GM23338 (cell line): ENCODE measurements at places on chromosomes 1 and 21. TPM values are rescaled to one million over a fixed set of nuclear protein-coding genes. Genes with fewer than 3 reads are reported as not detected.

DNA sequence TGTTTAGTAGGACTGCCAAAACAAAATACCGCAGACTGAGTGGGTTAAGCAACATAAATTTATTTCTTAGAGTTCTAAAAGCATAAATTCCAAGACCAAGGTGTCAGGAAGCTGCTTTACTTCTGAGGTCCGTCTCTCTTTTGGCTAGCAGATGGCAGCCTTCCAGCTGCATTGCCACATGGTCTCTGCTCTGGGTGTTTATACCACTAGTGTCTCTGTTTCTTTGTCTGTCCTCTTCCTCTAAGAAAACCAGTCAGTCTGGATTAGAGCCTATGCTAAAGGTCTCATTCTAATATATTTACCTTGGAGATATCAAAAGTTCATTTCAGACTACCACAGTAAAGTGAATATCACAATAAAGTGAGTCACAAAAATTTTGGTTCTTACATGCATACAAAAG lies 519.8 kb downstream of the COL11A1 start:
- no peak overlapping the region for H3K4me3 ChIP-seq
- no peak overlapping the region for H3K27ac ChIP-seq
- no peaks in the 10 kb centered on the region for H3K4me1 ChIP-seq
- no peak for DNase-seq

DNA sequence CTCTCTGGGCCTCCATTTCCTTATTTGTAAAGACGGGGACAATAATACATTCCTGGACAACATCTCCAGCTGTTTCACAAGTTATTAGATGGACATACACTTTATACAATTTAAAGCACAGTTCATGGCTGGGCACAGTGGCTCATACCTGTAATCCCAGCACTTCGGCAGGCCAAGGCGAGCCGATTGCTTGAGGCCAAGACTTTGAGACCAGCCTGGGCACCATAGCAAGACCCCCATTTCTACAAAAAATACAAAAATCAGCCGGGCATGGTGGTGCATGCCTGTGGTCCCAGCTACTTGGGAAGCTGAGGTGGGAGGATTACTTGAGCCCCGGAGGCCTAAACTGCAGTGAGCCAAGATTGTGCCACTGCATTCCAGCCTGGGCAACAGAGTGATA lies 34.1 kb downstream of the IGSF21 start:
- no peak for DNase-seq
- H3K4me3 ChIP-seq: no peak overlapping the region
- no peak overlapping the region for H3K27ac ChIP-seq
- peaks cover 9% of the 10 kb centered on the region for H3K4me1 ChIP-seq
- no peaks in the 10 kb centered on the region for H3K27me3 ChIP-seq

GRCh38 chr21:42195378-42196031 lies 23.4 kb upstream of the ABCG1 start:
- no peak for DNase-seq
- no peak overlapping the region for H3K27ac ChIP-seq
- H3K4me3 ChIP-seq: no peak overlapping the region
- H3K36me3 ChIP-seq: no peaks in the 10 kb centered on the region
- no peaks in the 10 kb centered on the region for H3K4me1 ChIP-seq

DNA sequence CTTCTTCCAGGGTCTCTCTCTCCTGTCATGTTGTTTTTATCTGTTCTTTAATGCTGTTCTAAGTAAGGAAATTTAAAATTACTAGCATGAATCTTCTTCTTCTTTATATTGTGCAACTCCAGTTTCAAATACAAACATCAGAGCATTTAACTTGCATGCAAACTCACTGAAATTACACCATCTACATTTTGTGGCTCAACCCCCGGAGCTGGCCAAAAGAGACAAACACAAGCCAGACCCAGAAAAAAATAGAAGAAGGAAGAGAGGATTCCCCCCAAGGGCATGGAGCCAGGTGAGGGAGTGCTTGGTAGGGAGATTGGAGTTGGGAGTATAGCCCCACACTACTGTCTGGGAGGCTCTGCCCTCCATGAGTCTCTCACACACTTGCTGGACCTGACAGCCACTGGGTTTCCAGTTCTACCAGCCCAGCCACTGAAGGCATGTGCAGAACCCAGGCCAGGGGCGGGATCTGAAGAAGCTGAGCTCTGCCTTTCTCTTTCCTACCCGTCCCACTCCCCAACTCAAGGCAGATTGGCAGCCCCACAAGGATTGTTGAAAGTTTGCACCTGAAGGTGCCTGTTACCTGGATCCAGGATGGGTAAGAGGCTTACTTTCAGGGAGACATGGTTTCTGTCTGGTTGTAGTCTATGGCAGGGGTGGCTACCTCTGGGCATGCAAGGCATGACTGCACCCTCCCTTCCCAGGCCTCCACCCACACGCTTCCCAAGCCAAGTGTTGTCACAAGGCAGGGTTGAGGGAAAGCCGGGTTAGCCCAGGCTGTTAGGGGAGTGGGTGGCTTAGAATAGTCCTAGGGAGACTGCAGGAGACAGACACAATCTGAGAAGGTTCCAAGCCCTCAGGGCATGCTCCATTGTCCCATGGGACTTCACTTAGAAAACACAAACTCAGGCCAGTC lies 297.2 kb downstream of the TGFB2 start:
- no peak for DNase-seq
- no peak overlapping the region for H3K4me3 ChIP-seq
- no peak overlapping the region for H3K27ac ChIP-seq
- H3K27me3 ChIP-seq: no peaks in the 10 kb centered on the region
- H3K36me3 ChIP-seq: no peaks in the 10 kb centered on the region

GRCh38 chr21:25997788-25998611 lies 172.6 kb downstream of the APP start:
- no peaks in the 10 kb centered on the region for H3K27me3 ChIP-seq
- H3K4me3 ChIP-seq: peak overlapping the region; percentile 3; the same call in 1 of the 2 replicates
- H3K27ac ChIP-seq: peak overlapping the region; percentile 85
- DNase-seq: peak; percentile 97
- H3K4me1 ChIP-seq: peaks cover 49% of the 10 kb centered on the region

GRCh38 chr21:45449658-45450422 lies 44.9 kb downstream of the COL18A1 start:
- no peak overlapping the region for H3K4me3 ChIP-seq
- peak overlapping the region; percentile 32; the same call in 1 of the 2 replicates for H3K27ac ChIP-seq
- no peak for DNase-seq
- no peaks in the 10 kb centered on the region for H3K4me1 ChIP-seq

- DNase-seq: peak; percentile 57
- H3K27me3 ChIP-seq: no peaks in the 10 kb centered on the region
- H3K36me3 ChIP-seq: no peaks in the 10 kb centered on the region
- no peaks in the 10 kb centered on the region for H3K4me1 ChIP-seq
- H3K4me3 ChIP-seq: no peak overlapping the region
These were observed 2.0 kb downstream of the FCRL6 start for GRCh38 chr1:159803956-159804689.

- DNase-seq: peak; percentile 62
- H3K36me3 ChIP-seq: peaks cover 84% of the 10 kb centered on the region
- no peak overlapping the region for H3K27ac ChIP-seq
- no peaks in the 10 kb centered on the region for H3K4me1 ChIP-seq
These were observed 44.3 kb downstream of the TPR start for GRCh38 chr1:186330758-186331157.

GRCh38 chr21:41010101-41010435 lies 157.9 kb upstream of the BACE2 start:
- H3K4me3 ChIP-seq: no peak overlapping the region
- no peaks in the 10 kb centered on the region for H3K4me1 ChIP-seq
- H3K36me3 ChIP-seq: no peaks in the 10 kb centered on the region

GRCh38 chr1:26791148-26791547 lies 3.4 kb downstream of the PIGV start:
- no peaks in the 10 kb centered on the region for H3K36me3 ChIP-seq
- H3K4me1 ChIP-seq: peaks cover 19% of the 10 kb centered on the region
- no peaks in the 10 kb centered on the region for H3K27me3 ChIP-seq
- H3K27ac ChIP-seq: no peak overlapping the region
- DNase-seq: no peak
- no peak overlapping the region for H3K4me3 ChIP-seq

- H3K4me1 ChIP-seq: peaks cover 23% of the 10 kb centered on the region
- no peaks in the 10 kb centered on the region for H3K27me3 ChIP-seq
- DNase-seq: no peak
- H3K4me3 ChIP-seq: no peak overlapping the region
- no peaks in the 10 kb centered on the region for H3K36me3 ChIP-seq
These were observed 37.0 kb downstream of the KCNJ15 start for GRCh38 chr21:38293765-38294164.

DNA sequence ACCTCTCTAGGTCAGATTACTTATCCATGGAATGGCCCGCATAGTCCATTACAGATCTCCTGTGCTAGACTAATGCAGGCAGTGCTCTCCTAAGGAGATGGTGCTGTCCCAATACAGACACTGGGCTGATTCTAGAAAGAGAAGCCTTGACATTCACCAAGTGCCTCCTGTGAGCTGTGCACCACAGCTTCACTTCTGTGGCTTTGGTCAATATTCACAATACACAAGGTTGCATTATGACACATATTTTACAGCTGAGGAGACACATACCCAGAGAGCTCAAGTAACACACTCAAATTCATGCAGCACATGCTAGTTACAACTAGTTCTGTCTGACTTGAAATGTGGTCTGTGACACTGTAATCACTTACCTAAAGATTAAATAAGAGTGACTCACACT lies 59.4 kb upstream of the LRRC8B start:
- no peaks in the 10 kb centered on the region for H3K4me1 ChIP-seq
- no peak for DNase-seq
- no peak overlapping the region for H3K4me3 ChIP-seq
- no peaks in the 10 kb centered on the region for H3K27me3 ChIP-seq

GRCh38 chr1:94002046-94002787 lies 93.0 kb upstream of the GCLM start:
- H3K4me3 ChIP-seq: no peak overlapping the region
- no peak for DNase-seq
- H3K36me3 ChIP-seq: no peaks in the 10 kb centered on the region
- H3K27ac ChIP-seq: no peak overlapping the region
- H3K27me3 ChIP-seq: no peaks in the 10 kb centered on the region

GRCh38 chr1:18653367-18653766 lies 22.7 kb downstream of the PAX7 start:
- H3K4me1 ChIP-seq: peaks cover 80% of the 10 kb centered on the region
- no peak overlapping the region for H3K27ac ChIP-seq
- no peak for DNase-seq
- 0 out of 2 replicates have a peak overlapping the region, but pooled peaks have one; percentile 30 for H3K4me3 ChIP-seq
- no peaks in the 10 kb centered on the region for H3K36me3 ChIP-seq

DNA sequence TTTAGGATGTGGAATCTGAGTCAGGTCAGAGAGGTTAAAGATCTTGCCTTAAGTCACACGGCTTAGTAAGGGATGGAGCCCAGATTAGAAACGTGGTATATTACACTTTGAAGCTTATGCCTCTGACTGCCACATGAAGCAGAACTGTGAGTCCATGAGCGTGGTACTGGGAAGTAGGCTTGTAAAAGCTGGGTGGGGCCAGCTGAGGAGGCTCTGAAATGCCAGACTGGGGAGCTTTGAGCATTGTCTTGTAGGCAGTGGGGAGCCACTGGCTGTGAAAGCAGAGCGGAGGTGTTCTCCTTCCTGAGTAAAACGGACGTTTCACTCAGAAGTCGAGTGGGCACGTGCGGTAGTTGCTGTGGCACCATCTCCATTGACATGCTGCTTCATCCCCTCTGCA lies 72.6 kb upstream of the USP24 start:
- H3K27ac ChIP-seq: no peak overlapping the region
- H3K4me3 ChIP-seq: no peak overlapping the region
- no peaks in the 10 kb centered on the region for H3K36me3 ChIP-seq

GRCh38 chr21:16568661-16569060 lies 838.9 kb downstream of the USP25 start:
- no peak overlapping the region for H3K27ac ChIP-seq
- H3K36me3 ChIP-seq: no peaks in the 10 kb centered on the region
- 0 out of 2 replicates have a peak, but pooled peaks cover 5% of the 10 kb centered on the region for H3K4me1 ChIP-seq
- no peaks in the 10 kb centered on the region for H3K27me3 ChIP-seq
- DNase-seq: no peak

GRCh38 chr21:26795866-26796329 lies 49.3 kb downstream of the ADAMTS1 start:
- H3K27ac ChIP-seq: no peak overlapping the region
- H3K4me3 ChIP-seq: no peak overlapping the region
- H3K4me1 ChIP-seq: no peaks in the 10 kb centered on the region
- no peaks in the 10 kb centered on the region for H3K27me3 ChIP-seq
- DNase-seq: no peak
- H3K36me3 ChIP-seq: no peaks in the 10 kb centered on the region

DNA sequence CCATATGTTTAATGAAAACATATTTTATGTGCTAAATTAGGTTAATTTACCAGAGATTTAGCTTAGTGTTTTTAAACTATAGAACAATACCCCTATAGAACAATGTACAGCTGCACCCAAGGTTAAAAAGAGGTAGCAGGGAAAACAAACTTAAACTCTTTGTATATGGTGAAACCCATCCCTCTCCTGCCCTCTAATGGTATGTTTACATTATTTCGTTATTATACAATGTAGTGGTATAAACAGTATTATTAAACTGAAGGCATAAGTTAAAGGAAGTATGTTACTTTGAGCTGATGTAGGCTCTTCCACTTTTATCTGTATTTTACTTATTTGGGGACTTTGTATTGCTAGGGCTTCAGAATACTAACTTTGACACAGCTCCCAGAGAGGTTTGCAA lies 16.7 kb upstream of the ZYG11A start:
- no peaks in the 10 kb centered on the region for H3K4me1 ChIP-seq
- H3K36me3 ChIP-seq: no peaks in the 10 kb centered on the region
- H3K27me3 ChIP-seq: no peaks in the 10 kb centered on the region
- H3K27ac ChIP-seq: no peak overlapping the region
- no peak overlapping the region for H3K4me3 ChIP-seq

DNA sequence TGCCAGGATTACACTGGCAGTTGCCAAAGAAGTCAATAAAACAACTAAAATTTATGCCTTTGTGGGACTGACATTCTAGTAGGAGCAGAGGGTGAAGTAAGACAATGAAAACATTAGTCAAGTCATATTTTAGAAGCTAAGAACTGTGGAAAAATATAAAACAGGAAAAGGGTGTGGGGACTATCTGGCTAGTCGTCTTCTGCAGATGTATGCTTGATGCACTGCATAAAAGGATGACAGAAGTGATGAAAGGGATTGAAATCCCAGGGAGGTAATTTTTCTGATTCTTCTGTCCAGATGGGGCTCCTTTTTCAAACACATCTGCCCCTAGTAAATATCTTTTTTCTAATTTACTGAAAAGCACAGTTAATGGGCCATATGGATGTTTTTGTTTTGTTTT lies 706.3 kb downstream of the ADGRL2 start:
- DNase-seq: no peak
- no peaks in the 10 kb centered on the region for H3K4me1 ChIP-seq
- no peak overlapping the region for H3K4me3 ChIP-seq
- H3K27me3 ChIP-seq: no peaks in the 10 kb centered on the region
- no peak overlapping the region for H3K27ac ChIP-seq

- no peak overlapping the region for H3K27ac ChIP-seq
- H3K4me1 ChIP-seq: no peaks in the 10 kb centered on the region
- H3K4me3 ChIP-seq: no peak overlapping the region
- H3K36me3 ChIP-seq: no peaks in the 10 kb centered on the region
These were observed 183.4 kb upstream of the PTBP2 start for GRCh38 chr1:96538111-96538641.

AUNIP gene
- 21.2 and 21.9 TPM in 2 replicates for polyA plus RNA-seq

MRPL37 gene
- polyA plus RNA-seq: 130 and 131 TPM in 2 replicates

C4BPA gene
- polyA plus RNA-seq: not detected in 2 replicates

CYP2J2 gene
- 1.1 and 1.4 TPM in 2 replicates for polyA plus RNA-seq

NBPF4 gene
- polyA plus RNA-seq: not detected in 2 replicates

BMP8A gene
- polyA plus RNA-seq: 0.34 TPM in 1 of 2 replicates, not detected in the other

UBE2U gene
- not detected in 2 replicates for polyA plus RNA-seq

PROK1 gene
- polyA plus RNA-seq: not detected in 2 replicates

TNNT2 gene
- polyA plus RNA-seq: 19.1 and 25.3 TPM in 2 replicates

ERRFI1 gene
- polyA plus RNA-seq: 19.7 and 22.9 TPM in 2 replicates

LCE6A gene
- polyA plus RNA-seq: not detected in 2 replicates

CACHD1 gene
- 10.9 and 12.6 TPM in 2 replicates for polyA plus RNA-seq

KRTAP21-2 gene
- not detected in 2 replicates for polyA plus RNA-seq

UBE2J2 gene
- 47.1 and 49.5 TPM in 2 replicates for polyA plus RNA-seq

HSF2BP gene
- polyA plus RNA-seq: 0.78 and 0.82 TPM in 2 replicates
